ENCODE measurements at places on chromosomes 1 and 21.
A peak's percentile ranks its signal among the peaks of the same experiment; 100 is the strongest.

DNA sequence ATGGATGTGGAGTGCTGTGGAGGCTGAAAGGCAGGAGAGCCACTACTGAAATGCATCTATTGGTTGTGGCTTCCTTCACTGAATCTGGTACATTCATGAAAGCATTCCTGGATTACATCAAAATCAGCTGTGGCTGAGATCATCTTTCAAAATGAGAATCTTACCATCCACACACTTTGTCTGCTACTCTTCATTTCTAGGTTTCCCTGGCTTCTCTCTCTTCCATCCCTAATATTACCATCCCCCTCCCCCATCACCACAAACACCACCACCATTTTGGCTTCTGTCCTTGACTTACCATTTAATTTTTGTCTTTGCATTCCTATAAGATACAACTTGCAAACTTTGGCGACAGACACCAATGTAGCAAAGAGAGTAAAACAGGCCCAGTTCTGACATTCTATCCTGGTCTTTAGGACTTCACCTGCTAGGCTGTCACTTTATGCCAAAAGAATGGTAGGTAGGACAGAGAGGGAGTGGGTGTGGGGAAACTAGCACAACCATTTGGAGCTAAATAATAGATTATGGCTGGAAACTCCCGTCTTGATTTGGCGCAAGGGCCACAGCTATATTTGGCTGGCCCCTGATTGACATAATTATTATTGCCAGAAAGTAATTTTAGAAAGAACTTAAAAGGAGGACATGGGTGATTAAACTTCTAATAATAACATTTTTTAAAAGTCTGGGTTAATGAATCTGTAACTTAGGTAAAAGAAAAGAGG is 15.1 kb upstream of the DUSP10 start:
- H3K27ac ChIP-seq, result no peak overlapping the region
- no peaks in the 10 kb centered on the region for H3K36me3 ChIP-seq
- H3K27me3 ChIP-seq, result no peaks in the 10 kb centered on the region
- DNase-seq, result no peak

GRCh38 chr1:236128646-236129178 is 13.6 kb upstream of the GPR137B start:
- H3K4me3 ChIP-seq, result no peak overlapping the region
- H3K27me3 ChIP-seq, result no peaks in the 10 kb centered on the region
- no peaks in the 10 kb centered on the region for H3K36me3 ChIP-seq
- no peaks in the 10 kb centered on the region for H3K4me1 ChIP-seq
- DNase-seq, result no peak
- H3K27ac ChIP-seq, result no peak overlapping the region

DNA sequence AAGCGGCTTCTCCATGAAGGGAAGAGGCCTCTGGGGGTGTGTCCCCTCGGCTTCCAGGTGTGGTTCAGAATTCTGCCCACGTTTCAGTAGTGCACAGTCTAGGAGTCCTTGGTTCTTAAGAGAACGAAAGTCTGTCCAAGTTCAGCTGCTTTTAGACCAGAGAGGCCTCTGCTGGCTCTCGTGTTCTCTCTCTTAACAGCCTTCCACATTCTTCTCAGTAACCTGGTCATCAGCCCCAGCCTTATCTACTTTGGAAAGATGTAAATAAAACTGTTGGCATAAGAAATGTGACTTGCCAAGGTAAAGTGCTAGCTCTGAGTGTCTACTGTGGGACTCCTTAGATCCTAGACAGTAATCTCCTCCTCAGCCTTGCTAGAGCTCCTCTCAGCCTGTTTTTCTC is 15.3 kb upstream of the STUM start:
- no peak overlapping the region for H3K4me3 ChIP-seq
- DNase-seq, result no peak
- H3K36me3 ChIP-seq, result no peaks in the 10 kb centered on the region
- H3K4me1 ChIP-seq, result no peaks in the 10 kb centered on the region
- H3K27me3 ChIP-seq, result no peaks in the 10 kb centered on the region

GRCh38 chr1:72018562-72018961 is 263.8 kb downstream of the NEGR1 start:
- no peak overlapping the region for H3K4me3 ChIP-seq
- no peaks in the 10 kb centered on the region for H3K4me1 ChIP-seq

GRCh38 chr1:2212532-2213491 is 15.3 kb upstream of the SKI start:
- H3K4me1 ChIP-seq, result no peaks in the 10 kb centered on the region
- no peak overlapping the region for H3K4me3 ChIP-seq
- peak; percentile 96 for DNase-seq
- H3K36me3 ChIP-seq, result no peaks in the 10 kb centered on the region
- H3K27ac ChIP-seq, result peak overlapping the region; percentile 99
- H3K27me3 ChIP-seq, result no peaks in the 10 kb centered on the region

DNA sequence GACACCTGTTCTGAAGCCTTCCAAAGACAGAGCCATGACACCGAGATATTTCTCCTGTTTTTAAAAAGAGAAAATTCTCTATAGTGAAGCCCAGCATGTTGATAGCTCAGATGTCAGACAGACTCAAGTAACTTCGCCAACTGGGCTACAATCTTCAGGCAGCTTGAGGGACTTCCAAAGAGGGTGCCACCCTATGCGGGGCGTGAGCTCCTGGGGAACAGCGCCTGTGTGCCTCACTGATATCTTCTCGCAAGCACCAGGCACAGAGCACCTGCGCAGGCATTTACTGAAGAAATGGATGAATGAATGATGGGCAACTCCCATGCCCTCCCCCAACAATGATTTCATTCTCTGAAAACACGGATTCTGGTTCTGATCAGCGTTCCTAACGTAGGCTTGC is 17.6 kb downstream of the RIPK4 start:
- no peak overlapping the region for H3K4me3 ChIP-seq
- no peak for DNase-seq
- no peak overlapping the region for H3K27ac ChIP-seq
- H3K36me3 ChIP-seq, result no peaks in the 10 kb centered on the region
- no peaks in the 10 kb centered on the region for H3K27me3 ChIP-seq

GRCh38 chr1:39266269-39266668 is 61.8 kb downstream of the MACF1 start:
- peaks cover 16% of the 10 kb centered on the region for H3K4me1 ChIP-seq
- no peak for DNase-seq
- no peak overlapping the region for H3K4me3 ChIP-seq
- no peaks in the 10 kb centered on the region for H3K36me3 ChIP-seq
- no peak overlapping the region for H3K27ac ChIP-seq
- H3K27me3 ChIP-seq, result no peaks in the 10 kb centered on the region

GRCh38 chr1:58929671-58930325 is 146.0 kb upstream of the JUN start:
- H3K36me3 ChIP-seq, result no peaks in the 10 kb centered on the region
- H3K27ac ChIP-seq, result no peak overlapping the region
- no peak overlapping the region for H3K4me3 ChIP-seq
- DNase-seq, result no peak

- peak; percentile 26 for DNase-seq
- H3K36me3 ChIP-seq, result no peaks in the 10 kb centered on the region
- no peak overlapping the region for H3K4me3 ChIP-seq
- H3K27me3 ChIP-seq, result no peaks in the 10 kb centered on the region
- no peaks in the 10 kb centered on the region for H3K4me1 ChIP-seq
Observed at GRCh38 chr1:54011316-54012007, 6.5 kb downstream of the LDLRAD1 start.

DNA sequence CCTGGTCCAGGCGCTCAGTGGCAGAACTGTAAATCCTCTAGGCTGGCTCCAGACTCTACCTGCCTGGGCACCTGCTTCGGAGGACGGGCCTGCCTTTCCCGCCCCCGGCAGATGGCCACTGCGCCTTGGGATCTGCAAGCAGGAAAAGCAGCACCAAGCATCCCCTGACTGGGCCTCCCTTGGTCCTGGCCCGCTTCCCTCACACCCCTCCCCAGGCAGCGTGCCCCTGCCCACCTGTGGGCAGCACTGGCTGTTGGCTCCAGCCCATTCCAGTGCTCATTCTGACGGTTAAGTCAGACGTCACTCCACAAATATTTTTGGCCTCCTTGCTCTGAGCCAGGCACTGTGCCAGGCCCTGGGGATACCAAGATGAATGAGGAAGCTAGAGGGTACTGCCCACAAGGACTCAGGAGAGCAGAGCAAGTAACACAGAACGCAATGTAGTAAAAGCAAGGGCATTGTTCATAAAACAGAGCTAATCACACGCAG is 22.0 kb upstream of the BLACAT1 start:
- no peaks in the 10 kb centered on the region for H3K4me1 ChIP-seq
- no peak overlapping the region for H3K4me3 ChIP-seq
- no peaks in the 10 kb centered on the region for H3K27me3 ChIP-seq
- peak; percentile 87 for DNase-seq
- no peak overlapping the region for H3K27ac ChIP-seq

DNA sequence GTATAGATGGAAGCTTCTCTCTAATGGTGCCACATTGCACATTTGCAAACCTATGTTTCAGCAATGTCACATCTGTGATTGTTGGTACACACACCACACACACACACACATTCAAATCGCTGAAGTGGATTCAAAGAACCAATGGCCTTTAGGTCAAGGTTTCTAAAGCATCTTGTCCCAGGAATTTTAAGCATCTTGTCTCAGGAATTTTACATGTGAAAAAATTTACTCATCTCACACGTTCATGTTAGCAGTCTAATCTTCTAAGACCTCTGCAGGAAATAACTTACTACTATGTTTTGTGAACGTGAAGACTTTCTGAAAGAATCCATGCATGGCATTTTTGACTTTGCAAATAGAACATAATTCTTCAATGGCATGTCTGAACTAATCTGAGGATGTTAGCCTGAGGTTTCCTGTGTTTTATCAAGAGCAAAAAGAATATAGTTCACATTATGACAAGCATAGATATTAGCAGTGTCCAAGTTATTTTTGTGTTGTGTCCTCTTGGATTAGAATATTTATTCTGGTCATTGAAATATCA is 125.1 kb downstream of the CYYR1 start:
- DNase-seq, result no peak
- H3K27ac ChIP-seq, result no peak overlapping the region
- no peak overlapping the region for H3K4me3 ChIP-seq
- no peaks in the 10 kb centered on the region for H3K36me3 ChIP-seq
- no peaks in the 10 kb centered on the region for H3K27me3 ChIP-seq
- peaks cover 2% of the 10 kb centered on the region for H3K4me1 ChIP-seq

GRCh38 chr1:119279456-119280381 is 88.9 kb upstream of the HAO2 start:
- H3K27me3 ChIP-seq, result no peaks in the 10 kb centered on the region
- DNase-seq, result no peak
- H3K36me3 ChIP-seq, result no peaks in the 10 kb centered on the region
- H3K4me3 ChIP-seq, result no peak overlapping the region
- H3K27ac ChIP-seq, result no peak overlapping the region
